ENCODE measurements at places on chromosomes 2 and 18.

- peak; percentile 12 for DNase-seq
Measured at GRCh38 chr2:71609958-71610357, 156.6 kb downstream of the DYSF start.

- no peak for DNase-seq
Measured at GRCh38 chr2:18980104-18980785, 378.2 kb downstream of the OSR1 start.

- DNase-seq, result peak; percentile 63
Measured at GRCh38 chr2:206693399-206694137, 24.6 kb downstream of the DYTN start.

DNA sequence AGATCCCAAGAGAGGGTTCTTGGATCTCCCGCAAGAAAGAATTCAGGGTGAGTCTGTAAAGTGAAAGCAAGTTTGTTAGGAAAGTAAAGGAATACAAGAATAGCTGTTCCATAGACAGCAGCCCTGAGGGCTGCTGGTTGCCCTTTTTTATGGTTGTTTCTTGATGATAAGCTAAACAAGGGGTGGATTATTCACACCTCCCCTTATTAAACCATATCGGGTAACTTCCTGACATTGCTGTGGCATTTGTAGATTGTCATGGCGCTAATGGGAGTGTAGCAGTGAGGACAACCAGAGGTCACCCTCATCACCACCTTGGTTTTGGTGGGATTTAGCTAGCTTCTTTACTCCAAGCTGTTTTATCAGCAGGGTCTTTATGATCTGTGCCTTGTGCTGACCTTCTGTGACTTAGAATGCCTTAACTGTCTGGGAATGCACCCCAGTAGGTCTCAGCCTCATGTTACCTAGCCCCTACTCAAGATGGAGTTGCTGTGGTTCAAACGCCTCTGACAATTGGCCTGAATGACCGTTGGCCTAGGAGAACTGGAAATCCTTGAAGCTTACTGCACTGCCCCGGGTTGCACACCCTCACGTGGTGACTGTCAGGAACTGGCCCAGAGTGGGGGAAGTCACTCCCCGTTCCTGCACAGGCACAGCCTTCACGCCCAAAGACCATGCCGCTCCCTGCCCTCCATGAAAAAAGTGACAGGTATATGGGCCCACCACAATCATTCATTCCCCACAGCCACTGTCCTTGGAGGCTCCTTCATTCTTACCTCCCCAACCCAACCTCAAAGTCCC is 136.9 kb downstream of the SEPTIN10 start:
- no peak for DNase-seq

- no peak for DNase-seq
Measured at GRCh38 chr18:78724214-78724914, 255.3 kb upstream of the SALL3 start.

- DNase-seq, result no peak
Measured at GRCh38 chr18:867257-867656, 37.4 kb upstream of the ADCYAP1 start.

- DNase-seq, result no peak
Measured at GRCh38 chr2:133061874-133062593, 392.0 kb upstream of the LYPD1 start.

DNA sequence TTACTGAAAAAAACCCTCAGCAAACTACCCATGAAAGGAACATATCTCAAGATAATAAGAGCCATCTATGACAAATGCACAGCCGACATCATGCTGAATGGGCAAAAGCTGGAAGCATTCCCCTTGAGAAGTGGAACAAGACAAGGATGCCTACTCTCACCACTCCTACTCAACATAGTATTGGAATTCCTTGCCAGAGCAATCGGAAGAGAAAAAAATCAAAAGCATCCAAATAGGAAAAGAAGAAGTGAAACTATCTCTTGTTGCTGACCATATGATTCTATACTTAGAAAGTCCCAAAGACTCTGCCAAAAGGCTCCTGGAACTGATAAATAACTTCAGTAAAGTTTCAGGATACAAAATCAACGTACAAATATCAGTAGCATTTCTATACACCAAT is 40.6 kb upstream of the MSTN start:
- DNase-seq, result no peak

DNA sequence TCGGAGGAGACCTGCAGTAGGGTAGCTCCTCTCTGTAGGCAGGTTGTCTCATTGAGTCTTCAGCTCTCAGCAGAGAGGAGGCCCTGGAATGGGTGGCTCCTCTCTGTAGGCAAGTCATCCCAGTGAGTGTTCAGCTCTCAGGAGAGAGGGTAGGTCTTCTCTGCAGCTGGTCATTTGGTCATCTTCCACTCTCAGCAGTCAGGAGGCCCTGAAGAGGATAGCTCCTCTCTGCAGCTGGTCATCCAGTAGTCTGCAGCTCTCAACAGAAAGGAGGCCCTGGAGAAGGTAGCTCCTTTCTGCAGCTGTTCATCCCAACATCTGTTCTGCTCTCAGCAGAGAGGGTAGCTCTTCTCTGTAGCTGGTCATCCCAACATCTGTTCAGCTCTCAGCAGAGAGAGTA is 26.0 kb upstream of the RUFY4 start:
- DNase-seq, result no peak

- DNase-seq, result no peak
Measured at GRCh38 chr2:179861416-179862067, at the start of gene ZNF385B. Gene ZNF385B, minus strand, starts transcription at chr2:179861612.

DNA sequence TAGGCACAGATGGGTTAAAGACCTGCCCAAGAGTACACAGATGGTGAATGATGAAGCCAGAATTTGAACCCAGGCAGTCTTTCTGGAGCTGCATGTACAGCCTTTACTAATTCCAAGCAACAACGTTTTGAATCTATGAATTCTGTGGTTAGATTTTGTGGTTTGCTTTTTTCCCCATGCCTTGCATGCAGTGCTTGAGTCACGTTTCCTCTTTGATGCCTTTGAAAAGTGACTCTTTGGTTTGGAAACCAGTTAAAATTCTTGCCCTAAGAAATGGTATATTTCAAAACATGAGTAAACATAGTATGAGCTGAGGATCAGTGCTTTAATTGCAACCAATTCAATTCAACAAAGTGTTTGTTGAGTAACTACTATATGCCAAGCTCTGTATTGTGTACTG is 48.2 kb upstream of the PPM1B start:
- DNase-seq, result peak; percentile 63

DNA sequence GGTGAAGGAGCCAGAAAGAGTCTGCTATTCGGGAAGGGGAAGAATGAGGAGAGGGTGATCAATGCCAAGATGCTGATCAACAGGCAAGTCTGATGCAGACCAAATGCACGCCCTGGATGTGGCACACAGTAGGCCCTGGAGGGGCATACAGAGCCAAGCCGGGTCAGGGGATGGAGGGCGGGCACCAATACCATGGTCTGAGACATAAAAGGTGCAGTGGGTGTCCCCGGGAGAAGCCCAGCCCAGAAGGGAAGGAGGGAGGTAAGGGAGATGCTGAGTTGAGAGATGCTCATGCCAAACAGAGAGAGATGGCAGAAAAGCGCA is 66.6 kb upstream of the ID2 start:
- no peak for DNase-seq

DNA sequence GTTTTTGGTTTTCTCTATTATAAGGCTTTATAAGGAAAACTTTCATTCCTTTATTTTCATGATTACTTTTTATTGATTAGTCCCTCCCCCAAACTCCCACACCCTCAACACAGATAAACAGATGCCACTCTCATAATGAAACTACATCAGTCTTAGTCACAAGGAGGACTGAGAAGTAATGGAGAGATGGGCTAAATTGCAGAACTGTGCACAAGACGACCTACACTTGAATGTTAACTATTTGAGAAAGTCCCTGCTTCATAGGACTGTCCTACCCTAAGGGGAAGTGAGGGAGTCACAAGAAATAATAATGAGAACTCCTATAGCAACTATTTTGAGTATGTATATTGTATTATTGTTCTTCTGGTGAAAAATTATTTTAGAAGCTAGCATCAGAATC is 360.8 kb downstream of the RBM43 start:
- no peak for DNase-seq

DNA sequence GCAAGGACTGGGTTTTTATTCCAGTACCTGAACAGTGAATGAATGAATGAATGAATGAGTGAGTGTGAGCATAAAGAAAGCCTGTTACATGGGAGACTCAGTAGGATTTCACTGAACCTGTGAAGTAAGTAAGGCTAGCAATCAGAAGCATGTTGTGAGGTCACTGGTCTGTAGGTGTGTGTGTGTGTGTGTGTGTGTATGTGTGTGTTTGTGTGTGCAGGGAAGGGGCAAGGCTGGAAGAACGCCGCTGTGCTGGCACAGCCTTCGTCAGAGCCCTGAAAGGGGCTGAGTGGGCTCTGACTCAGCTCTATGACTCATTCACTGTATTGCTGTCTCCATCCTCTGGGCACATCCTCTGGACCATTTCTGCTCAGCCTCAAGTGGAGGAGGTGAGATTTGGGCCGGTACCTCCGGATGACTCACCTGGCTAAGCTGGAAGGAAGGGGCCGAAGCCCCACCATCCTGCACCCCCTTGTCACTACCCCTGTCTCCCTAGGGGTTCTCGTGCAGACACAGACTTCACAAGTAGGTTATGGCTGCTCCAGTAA is 51.4 kb upstream of the MRPL33 start:
- DNase-seq, result no peak

DNA sequence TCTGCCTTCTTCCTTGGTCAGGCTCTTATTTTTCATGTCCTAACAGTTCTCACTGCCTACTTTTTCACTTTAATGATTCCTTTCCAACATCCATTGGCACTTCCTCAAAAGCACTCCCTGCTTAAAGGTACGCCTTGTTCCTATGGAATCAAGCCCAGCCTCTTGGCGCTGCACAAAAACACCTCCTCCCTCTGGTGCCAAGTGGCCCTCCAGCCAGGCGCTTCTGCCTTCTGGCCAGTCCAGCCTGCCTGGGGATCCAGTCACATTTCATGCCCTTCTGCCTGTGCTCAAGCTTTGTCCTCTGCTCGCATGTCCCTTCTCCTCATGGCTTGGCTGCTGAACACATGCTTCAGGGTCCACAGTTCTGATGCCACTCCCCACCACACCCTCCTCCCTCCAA is 6.3 kb downstream of the TPRKB start:
- no peak for DNase-seq

DNA sequence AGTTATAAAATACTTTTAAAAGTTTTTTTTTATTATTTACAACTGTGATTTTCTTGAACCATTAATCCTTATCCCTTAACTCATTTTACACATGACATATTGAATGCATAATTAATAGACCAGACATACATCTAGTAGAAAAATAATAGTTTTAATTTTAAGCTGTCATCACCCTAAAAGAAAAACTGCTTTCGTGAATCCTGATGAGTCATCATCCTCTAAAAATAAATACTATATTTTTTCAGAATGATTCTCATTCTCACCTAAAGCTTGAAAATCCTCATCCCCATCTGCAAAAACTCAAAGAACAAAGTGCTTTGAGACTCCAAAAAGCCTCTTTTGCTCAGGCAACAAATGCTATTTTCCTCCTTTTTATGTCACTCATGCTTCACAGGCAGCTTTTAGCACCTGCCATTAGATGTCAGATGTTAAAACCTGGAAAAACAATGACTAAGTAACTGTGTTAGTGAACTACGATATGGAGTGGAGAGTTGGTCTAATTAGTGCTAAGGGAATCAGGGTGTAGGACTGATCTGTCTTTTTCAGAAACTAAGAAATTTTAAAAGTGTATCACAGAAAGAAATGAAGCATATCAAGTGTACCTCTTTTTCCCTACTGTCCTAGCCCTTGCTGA is 297.6 kb downstream of the TMX3 start:
- no peak for DNase-seq

DNA sequence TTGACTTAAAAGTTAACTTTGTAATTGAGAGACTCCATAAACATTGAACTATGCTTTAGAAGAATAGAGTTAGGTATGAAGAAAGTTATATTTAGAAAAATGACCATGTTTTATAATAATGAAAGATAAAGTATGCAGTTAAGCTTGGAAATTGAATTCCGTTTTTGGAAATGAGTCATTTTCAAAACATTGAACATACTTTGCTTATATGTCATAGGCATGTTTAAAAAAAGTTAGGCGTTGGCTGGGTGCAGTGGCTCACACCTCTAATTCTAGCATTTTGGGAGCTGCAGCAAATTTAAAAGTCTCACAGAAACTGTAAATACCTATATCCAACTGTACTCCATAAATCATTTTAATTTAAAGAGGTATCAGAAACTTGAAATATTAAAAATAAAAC is 607.4 kb downstream of the CBLN2 start:
- DNase-seq, result no peak

DNA sequence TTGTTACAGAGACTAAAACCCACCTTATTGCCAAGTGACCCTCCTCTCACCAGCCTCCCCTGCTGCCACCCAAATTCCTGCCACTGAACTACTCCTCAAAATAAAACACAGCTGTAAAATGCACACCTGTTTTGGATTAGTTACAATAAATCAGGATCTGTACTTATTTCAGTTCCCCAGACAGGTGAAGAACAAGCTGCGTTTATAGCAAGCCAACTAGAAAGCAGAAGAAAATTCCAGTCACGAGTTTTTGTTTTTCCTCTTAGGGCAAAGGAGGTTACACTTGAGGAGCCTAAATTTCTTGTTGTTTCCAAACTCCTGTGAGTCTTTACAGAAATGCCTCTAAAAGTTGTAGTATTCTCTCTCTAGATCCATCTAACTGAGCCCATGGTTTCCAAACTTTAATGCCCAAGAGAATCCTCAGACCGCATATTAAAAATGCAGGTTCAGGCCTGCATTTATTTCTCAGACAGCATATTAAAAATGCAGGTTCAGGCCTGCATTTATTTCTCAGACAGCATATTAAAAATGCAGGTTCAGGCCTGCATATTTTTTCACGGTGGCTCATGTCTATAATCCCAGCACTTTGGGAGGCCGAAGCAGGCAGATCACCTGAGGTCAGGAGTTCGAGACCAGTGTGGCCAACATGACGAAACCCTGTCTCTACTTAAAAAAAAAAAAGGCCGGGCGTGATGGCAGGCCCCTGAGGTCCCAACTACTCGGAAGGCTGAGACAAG is 62.2 kb downstream of the ALPK2 start:
- DNase-seq, result no peak

DNA sequence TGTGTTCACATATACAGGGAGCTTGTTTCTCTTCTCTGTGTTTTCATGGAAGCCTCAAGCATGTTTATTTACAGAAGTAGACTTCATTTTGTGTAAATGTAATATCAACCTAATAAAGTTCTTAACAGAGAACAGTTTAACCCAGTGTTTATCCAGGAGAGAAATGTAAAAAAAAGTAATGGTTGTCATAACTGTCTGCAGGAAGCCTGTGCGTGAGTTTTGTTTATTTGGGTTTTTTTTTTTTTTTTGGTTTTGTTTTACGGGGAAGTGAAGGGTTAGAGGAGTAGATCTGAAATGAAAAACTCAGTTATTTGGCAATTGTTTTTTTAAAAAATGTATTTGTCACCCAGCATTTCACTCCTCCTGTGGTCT is 124.7 kb downstream of the RAPGEF4 start:
- no peak for DNase-seq

GRCh38 chr2:172588931-172589330 is 33.0 kb downstream of the PDK1 start:
- no peak for DNase-seq

GRCh38 chr18:26448714-26449159 is 99.6 kb downstream of the KCTD1 start:
- DNase-seq, result no peak

DNA sequence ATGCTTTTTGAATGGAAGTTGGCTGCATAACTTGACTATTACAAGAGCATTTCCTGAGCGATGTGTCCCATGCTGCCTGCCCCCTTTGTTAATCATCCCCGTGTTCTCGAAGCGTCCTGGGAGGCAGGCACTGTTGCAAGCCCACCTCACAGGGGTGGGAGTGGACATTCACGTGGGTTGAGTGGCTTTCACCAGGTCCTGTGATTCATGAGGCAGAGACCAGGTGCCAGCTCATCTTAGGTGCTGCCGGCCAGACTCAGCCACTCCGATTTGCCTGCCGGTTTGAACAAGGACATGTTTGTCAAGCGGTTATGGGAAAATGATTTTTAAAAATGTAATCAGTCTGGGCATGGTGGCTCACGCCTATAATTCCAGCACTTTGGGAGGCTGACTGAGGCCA is 112.5 kb downstream of the ZNF532 start:
- DNase-seq, result no peak

All from Jurkat, Clone E6-1 (cell line).